ENCODE measurements at places on chromosomes 11 and 22. TPM values are rescaled to one million over a fixed set of nuclear protein-coding genes. Genes with fewer than 3 reads are reported as not detected.

Gene PGA5
- total RNA-seq: not detected

Gene SLC22A6
- total RNA-seq: not detected

Gene BBOX1
- not detected for total RNA-seq

Gene SVIP
- 7.3 TPM for total RNA-seq

Gene LDHA
- total RNA-seq: 295 TPM

Gene CCDC89
- total RNA-seq: 0.13 TPM

Gene BTBD18
- total RNA-seq: not detected

Gene RBM4
- total RNA-seq: 102 TPM

Gene IGF2
- total RNA-seq: 11.4 TPM

Gene SMIM35
- not detected for total RNA-seq

Gene PHETA2
- 6.5 TPM for total RNA-seq

Gene IGSF9B
- 5.6 TPM for total RNA-seq

Gene UPB1
- not detected for total RNA-seq

Gene BRSK2
- 0.76 TPM for total RNA-seq

Gene OR52I2
- total RNA-seq: not detected

Gene LTBP3
- total RNA-seq: 164 TPM

Gene LMO2
- 0.05 TPM for total RNA-seq

Gene SNX19
- 61.1 TPM for total RNA-seq
